ENCODE measurements at places on chromosomes 4 and X.

GRCh38 chr4:161714022-161714751, 449.6 kb downstream of the FSTL5 start:
- DNase-seq = no peak

- DNase-seq = no peak
These were observed 49.9 kb upstream of the MTMR1 start for GRCh38 chrX:150643271-150643670.

DNA sequence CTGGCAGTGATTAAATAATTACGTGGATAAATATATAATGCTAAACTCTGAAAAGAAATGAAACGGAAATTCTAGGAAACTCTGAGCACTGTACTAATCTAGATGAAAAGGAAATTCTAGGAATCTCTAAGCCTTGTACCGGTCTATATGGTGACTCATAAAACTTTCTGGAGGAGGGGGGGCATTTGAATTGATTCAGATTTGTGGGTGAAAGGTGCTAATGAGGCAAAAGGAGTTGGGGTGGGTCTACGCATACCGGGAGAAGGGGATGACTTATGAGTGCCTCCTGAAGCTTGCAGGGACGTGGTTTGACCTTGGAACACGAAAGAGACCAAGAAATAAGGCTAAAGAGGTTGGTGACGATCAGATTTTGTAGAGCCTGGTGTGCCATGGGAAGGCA, 151.7 kb upstream of the CASK start:
- DNase-seq = no peak

GRCh38 chr4:147044241-147044640, 98.6 kb upstream of the TTC29 start:
- no peak for DNase-seq

All from right renal cortex interstitium (tissue), 3 donors.